Stimulated activated CD4-positive, alpha-beta T cell treated with anti-CD3 and anti-CD28 coated beads, Interleukin-12 subunit alpha, Interleukin-12 subunit beta, amount 100 ng/mL, for 24 hours (primary cell): ENCODE measurements at places on chromosomes 6 and 20.
A peak's percentile ranks its signal among the peaks of the same experiment; 100 is the strongest.

DNA sequence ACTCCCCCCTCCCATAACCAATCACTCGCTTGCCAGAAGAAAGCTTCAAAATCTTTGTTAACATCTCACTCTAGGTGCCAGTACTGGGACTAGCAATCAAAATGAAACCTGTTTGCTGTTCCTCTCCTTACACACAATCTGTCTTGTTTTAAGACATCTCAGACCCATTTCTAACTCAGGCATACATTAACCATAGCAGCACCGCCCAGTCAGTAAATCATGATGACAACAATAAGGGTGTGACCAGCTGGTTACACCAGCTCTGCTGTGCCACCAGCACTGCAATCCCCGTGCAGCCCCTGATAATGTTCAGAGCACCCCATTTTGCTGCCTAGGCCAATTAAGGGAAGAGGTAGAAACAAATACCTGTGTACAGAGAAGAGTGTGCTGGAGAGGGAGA is 185.2 kb upstream of the TAB2 start:
- DNase-seq = no peak

- no peak for DNase-seq
These were observed 326.7 kb downstream of the SYNE1 start for GRCh38 chr6:152310371-152310954.

DNA sequence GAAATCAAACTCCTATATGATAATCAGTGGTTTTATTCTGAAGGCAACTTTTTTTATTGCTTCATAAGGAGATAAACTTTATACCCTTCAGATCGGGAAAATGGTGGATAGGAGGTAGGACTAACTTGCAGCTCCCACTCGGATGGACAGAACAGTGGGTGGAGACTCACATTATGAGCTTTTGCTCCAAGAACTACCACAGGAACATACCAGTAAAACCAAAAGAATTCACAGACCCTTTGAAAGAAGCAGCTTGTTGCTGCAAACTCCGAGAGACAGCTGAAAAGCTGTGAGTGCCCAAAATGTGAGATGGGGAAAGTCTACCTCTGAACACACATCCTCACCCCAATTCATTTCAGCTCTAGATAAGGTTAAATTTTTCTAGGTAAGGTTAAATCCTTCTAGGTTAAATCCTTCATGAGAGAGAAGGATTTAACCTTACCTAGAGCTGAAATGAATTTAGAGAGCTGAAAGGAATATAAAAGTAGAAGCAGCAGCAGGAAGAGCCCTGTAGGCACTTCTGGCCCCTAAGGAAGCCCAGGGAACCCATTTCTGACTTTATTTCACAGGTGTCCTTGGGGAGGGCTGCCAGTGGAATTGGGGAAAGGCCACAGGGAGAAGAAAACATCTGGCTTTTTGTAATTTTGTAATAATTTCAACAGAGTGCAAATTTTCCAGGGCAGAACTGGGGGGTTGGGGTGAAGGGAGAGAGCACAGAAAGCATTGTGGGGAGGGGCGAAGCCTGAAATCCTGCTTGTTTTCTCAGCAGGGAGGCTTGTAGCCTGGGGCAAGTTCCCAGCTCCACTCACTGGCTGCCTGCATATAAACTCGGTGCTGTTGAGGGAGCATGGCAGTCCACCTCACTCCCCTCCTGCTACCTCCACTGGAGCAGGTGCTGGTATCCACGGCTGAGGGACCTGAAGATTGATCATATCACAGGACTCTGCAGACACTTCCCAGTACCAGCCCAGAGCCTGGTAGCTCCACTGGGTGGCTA is 65.9 kb upstream of the HCRTR2 start:
- no peak for DNase-seq

DNA sequence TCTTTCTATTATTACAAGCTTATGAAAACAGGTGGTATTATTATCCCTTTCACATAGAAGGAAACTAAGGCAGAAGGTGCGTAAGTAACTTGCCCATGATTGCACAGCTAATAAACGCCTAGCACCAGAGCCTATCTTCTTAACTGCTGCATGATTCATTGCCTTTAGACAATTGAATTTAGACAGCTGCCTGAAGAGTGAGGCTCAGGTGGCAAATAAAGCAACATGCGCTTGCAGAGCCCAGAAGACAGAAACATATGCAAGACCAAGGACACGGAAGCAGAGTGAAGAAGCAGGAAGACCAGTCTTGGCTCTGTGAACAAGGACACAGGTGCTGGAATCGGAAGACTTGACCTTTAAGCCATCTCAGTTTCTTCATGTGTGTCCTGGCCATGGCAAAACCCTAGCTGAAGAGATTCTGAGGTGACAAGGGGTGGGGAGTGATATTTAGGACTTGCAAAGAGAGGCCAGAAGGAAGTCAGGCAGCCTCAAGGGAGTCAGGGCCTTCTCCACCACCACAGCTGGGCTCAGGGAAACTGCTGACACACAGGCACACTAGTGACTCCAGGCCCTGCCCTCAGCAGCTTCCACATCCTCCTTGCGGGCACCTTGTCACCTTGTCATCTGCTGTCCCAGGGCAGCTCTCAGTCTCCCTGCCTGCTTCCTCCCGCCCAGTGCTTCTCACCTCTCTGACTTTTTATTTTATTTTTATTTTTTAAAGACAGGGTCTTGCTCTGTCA is 91.7 kb upstream of the SLC22A16 start:
- no peak for DNase-seq

- no peak for DNase-seq
These were observed 142.7 kb upstream of the SULF2 start for GRCh38 chr20:47927944-47928343.

- no peak for DNase-seq
These were observed 109.0 kb upstream of the SUPT3H start for GRCh38 chr6:45486736-45487135.

DNA sequence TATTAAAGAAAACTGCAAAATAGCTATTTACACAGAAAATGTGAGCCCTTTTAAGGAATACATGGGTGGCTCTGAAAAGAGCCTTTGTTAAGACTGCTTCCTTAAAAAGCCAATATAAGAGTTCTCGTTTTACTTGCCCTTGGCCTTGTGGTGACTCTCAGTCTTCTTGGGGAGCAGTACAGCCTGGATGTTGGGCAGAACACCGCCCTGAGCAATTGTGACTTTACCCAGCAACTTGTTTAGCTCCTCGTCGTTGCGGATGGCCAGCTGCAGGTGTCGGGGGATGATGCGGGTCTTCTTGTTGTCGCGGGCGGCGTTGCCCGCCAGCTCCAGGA is 111.5 kb downstream of the HFE start:
- DNase-seq = no peak

GRCh38 chr20:44033344-44033743 is 118.7 kb downstream of the TOX2 start:
- no peak for DNase-seq

DNA sequence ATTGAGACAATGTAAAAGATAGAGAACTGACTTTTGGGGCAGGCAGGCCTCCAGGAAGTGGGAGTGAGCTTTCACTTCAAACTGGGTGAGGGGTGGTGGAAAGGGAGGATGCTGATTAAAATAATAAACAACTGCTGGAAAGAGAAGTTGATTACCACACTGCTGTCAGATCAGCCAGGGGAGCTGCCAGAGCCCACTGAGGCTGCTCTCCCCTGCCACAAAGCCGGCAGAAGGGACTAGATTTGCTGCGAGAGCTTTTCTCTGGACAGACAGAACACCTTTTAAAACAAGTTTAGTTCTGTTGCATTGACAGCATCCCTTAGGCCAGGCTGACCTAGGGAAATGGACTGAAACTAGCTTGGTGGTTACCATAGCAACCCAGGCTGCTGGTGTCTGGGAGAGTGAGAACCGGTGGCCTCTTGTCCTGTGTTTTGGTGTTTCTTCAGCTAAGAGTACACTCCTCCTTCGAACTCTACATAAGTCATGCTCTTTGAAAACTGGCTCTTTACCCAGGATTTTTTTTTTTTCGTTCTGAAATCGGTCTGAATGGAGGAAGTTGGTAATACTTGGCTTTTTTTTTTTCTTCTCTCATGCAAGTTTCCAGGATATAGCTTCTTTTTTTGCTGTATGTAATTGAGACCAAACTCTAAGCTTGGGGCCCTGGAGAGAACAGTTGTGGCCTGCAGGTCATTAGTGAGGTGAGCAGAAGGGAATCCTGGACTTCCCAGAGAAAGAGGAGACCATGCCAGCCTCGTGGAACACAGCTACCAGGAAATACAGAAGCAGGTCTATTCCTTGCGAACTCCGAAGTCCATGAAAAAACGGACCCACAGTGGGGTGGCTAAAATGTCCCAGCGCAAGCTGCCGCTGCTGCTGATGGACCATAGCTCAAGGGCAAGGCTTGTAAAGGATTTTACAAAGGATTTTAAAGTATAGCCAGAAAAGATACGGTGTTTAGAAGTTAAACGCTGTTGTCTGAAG is 374.4 kb downstream of the UTRN start:
- no peak for DNase-seq

GRCh38 chr6:26285143-26286134 is 79.6 kb upstream of the BTN3A2 start:
- DNase-seq = peak; percentile 96

DNA sequence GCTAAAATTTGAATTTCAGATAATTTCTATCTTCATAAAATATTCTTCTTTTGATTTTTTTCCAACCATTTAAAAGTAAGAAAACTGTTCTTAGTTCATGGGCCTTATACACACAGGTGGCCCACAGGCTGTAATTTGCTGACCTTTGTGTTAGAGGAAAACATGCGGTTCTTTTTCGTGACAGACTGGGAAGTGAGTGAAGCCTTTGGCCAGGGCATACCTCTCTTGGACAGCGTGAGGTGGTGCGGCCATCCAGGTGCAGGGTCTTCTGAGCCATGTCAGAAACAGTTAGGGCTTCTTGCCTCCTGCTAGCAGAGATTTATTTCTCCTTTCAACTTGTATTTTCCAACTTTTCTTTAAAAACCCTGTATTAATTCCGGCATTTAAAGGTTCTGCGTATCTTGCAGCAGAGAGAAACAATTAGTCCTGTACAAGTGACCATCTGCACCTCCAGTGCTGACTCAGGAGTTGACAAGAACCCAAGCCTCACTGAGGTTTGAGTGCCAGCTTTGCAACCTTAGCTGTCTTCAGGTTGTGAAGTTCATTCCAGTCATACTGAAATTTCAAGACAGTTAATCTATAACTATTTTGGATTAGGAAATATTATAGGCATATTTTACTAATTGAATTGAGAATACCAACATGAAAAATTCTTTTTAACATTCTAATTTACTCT is 177.8 kb downstream of the LY86 start:
- DNase-seq = no peak

- no peak for DNase-seq
These were observed 8.5 kb upstream of the SLC12A5 start for GRCh38 chr20:46020555-46020954.
